AG08396 (cell line): ENCODE measurements at places on chromosomes 5 and 9.

DNA sequence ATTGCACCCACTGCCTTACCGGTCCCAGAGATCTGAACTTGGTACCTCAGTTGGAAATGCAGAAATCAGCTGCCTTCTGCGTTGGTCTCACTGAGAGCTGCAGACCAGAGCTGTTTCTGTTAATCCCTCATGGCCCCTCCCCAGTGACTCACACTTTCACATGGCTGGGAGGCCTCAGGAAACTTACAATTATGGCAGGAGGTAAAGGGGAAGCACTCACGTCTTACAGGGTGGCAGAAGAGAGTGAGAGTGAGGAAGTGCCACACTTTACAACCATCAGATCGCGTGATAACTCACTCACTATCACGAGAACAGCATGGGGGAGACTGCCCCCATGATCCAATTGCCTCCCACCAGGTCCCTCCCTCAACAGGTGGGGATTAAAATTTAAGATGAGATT lies 648.5 kb downstream of the MTRR start:
- DNase-seq = no peak

- no peak for DNase-seq
Observed at GRCh38 chr5:145976431-145977155, 40.2 kb downstream of the SH3RF2 start.

GRCh38 chr5:64457846-64458245 lies 48.0 kb upstream of the RGS7BP start:
- DNase-seq = no peak

GRCh38 chr5:73940026-73940425 lies 314.0 kb downstream of the ARHGEF28 start:
- no peak for DNase-seq
